DMS53 (cell line): ENCODE measurements at places on chromosomes 3 and 15.

- no peak for DNase-seq
Measured at GRCh38 chr15:66830823-66831222, 128.8 kb downstream of the SMAD6 start.

- no peak for DNase-seq
Measured at GRCh38 chr15:63436341-63436740, 54.7 kb upstream of the CA12 start.

DNA sequence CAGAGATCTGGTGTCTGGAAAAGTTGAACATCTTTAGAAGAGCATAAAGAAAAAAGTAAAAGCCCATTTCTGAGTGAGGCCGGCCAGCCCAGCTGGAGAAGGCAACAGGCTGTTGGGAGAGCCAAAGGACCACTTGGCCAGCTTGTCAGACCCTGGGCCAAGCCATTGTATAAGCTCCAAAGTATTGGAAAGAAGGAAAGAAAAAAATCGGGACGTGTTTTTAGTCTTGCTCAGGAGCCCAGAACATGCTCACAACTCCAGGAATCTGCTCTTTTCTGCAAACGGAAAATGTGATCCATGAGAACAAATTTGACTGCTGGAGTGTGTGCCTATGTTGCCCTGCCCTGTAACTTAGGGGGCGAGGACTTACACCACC is 10.4 kb upstream of the CLPX start:
- DNase-seq = no peak

GRCh38 chr3:198051836-198052235 is 91.8 kb downstream of the LMLN start:
- DNase-seq = no peak

DNA sequence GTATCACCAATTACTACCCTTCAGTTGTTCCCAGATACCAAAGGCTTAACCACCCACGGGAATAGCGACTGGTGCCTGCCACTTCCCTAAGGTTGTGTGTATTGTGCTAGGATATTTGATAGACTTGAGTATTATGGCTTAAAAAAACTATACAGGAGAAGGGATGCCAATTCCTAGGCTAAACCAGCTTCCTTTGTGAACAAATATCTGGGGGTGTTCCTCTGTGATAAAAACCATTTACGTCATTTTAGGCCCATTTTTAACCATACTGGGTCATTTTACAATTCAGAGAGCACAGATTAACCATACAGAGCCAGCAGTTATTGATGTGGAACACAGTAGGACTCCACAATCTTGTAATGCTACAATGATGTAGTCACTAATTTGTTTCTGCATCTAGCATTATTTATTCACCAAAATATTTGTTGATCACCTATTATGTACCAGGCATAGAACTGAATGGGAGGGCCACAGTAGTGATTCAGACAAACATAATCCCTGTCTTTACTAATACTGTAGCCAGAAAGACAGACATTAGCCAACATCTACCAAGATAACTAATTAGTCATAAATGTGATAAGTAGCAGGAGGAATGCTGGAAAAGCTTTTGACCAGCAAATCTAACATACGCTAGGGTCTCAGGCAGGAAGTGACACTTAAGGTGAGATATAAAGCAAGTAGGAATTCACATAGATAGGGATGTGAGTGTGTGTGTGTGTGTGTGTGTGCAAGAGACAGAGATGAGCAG is 184.8 kb downstream of the MECOM start:
- no peak for DNase-seq

DNA sequence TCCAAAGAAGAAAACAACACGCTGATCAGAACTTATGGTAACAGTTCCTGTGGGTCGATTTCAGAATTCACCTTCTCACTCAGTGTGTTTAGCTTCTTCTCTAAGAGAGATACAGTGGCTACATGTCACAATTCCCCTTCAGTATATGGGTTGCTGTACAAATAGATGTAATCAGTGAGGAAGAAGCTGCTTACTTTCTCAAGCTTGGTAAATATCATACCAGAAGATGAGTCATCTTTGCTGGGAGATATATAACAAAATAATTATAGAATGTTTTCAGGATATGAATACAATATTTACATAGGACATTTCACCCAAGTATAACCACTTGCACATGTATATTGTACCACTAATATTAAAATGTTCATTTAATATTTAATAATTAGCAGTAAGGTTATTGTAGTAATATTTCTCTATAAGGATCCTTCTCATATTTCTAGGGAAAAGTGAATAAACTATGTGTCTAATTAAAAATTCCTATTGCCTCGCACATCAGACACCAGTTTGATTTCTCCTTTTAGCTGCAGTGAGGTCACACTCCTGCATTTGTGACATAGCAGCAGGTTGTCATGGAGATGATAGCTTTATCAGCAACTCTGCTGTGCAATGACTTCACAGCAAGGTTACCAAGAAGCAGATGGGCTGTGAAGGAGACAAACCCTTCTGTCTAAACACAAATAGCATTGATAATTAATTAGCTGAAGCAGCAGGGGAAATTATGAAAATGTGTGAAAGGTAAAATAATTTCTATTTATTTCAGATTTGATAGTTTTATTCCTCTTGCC is 211.4 kb downstream of the TUSC7 start:
- peak; percentile 88 for DNase-seq

GRCh38 chr15:26867200-26868007 is 542 bp downstream of the GABRA5 start:
- DNase-seq = no peak

DNA sequence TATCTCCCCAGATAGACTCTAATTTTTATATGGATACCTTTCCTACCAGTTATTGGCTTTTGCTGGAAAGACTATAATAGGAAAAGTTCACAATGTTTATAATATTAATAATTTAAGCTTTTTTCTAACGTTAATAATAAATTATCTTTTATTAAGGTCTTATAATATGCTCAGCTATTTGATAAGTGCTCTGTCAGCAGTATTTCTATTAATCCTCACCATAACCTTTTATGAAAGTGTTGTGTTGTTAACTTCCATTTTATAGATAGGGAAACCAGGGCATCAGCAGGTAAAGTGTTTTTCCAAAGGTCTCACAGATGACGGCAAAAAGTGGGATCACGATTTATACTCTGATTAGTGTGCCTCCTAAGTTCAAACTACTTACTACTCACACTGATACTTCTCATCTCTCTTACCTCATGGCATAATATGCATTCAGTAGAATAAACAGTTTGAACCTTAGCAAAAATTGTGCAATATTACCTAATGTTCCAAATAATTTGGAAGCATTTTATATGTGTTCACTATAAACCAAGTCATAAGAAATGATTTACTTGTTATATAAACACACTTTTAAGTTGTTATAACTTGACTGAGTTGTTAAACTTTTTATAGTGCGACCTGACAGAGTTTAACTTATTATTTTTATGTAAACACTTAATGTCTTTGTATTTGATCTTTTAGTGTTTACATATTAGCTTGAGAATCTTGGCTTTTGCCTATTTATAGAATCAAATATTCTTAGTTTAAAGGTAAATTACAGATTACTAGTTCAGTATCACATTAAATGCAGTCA is 274.9 kb upstream of the DCBLD2 start:
- DNase-seq = no peak

DNA sequence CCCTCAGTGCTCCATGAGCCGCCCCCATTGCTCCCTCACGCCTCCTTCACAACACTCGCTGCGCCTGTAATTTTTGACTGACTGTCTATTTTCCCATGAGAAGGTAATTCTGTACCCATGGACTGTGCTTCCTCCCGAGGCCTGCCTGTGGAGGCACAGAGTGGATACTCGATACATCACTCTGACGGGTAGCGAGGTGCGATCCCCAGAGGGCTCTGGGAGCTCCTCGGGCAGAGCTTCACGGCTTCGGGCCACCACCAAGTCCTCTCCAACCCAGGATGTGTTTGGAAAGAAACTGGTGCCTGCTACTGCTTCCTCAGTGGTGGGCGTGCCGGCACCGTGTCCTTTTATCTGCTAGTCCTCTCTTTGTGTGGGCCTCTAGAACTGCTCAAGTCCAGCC is 108.6 kb upstream of the DLG1 start:
- DNase-seq = no peak

DNA sequence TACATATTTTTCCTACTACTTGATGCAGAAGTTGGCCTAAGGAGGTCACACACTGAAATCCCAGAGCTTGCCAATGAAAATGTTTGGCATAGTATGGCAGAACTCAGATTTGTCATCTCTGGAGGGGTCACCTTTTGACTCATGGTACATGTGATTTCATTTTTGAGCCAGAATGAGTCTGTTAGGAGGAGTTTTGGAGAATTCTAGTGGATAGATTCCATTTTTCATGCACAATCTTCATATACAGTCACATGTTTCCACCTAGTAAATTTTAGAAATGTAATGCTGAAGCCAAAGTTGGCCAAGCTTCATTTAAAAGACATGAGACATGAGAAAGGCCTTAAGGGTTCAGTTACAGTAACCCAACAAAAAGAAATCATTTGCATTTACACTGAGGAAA is 97.8 kb upstream of the IGSF10 start:
- DNase-seq = no peak

- DNase-seq = no peak
Measured at GRCh38 chr3:141529717-141530414, 43.0 kb downstream of the RASA2 start.

- peak; percentile 89 for DNase-seq
Measured at GRCh38 chr15:36883713-36884517, 216.4 kb downstream of the MEIS2 start.

- no peak for DNase-seq
Measured at GRCh38 chr3:121477589-121477988, 68.2 kb downstream of the POLQ start.

GRCh38 chr3:37210230-37210629 is 35.8 kb upstream of the LRRFIP2 start:
- no peak for DNase-seq

- DNase-seq = no peak
Measured at GRCh38 chr3:126083138-126083445, 832 bp downstream of the SLC41A3 start.

DNA sequence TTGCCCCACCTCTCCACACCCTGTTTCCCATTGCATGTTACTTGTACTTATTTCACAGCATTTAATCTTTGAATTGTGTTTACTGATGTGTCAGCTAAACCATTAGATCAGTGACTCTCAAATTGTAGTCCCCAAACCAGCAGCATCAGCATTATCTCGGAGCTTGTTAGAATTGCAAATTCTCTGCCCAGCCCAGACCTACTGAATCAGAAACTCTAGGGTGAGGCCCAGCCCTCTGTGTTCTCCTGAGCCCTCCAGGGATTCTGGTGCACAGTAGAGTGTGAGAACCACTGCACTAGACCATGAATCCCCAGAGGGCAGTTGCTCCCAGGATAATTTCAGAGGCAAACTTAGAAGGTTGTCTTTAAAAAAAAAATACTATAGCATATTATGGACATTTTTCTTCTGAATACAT is 13.0 kb downstream of the PLD1 start:
- DNase-seq = no peak

DNA sequence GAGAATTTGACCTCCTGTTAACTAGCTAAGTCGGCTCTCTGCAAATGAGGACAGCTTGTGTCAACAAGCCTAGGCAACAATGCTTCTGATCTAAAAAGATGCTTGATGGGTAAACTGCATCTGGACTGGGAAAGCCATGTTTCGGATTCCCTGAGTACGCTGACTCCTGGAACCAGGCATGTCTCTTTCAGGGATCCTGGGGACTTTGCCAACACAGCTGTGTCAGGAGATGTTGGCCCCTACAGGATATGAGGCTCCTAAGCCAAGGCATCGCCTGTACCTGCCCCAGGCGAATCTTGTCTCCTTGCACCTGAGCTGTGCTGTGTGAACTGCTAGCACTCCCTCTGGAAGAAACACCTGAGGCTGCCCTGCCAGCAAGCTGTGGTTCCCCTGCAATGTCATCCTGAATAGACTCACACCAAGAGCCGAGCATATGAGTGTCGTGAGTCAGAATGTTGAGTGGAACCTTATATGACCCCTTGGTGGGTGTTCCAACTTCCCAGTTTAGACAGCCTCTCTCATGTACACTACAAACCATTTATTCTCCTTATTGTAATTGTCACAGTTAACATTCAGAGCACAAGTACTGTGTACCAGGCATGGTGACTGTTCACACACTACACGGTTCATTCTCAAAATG is 17.0 kb downstream of the EOGT start:
- no peak for DNase-seq

GRCh38 chr15:55530861-55531313 is 22.9 kb upstream of the DNAAF4 start:
- DNase-seq = peak; percentile 79

DNA sequence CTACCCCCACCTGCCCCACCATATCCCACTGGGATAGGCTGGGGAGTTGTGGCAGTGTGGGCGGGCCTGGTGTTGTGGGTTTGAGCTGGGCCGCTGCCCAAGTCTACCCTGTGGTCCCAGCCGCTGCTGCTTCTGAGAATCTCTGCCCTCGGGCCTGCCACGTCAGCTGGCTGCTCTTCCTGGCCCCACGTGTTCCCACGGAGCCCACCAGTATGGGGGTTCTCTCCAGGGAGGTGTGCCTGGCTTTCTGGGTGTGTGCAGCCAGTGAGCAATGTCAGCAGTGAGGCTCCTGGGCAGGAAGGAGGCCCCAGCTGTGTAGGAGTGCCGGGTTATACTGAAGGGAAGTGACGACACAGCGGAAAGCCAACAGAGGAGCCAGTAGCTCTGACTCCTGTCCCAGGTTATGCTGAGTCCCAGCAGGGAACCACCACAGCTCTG is 10.5 kb downstream of the GNAI2 start:
- peak; percentile 29 for DNase-seq

DNA sequence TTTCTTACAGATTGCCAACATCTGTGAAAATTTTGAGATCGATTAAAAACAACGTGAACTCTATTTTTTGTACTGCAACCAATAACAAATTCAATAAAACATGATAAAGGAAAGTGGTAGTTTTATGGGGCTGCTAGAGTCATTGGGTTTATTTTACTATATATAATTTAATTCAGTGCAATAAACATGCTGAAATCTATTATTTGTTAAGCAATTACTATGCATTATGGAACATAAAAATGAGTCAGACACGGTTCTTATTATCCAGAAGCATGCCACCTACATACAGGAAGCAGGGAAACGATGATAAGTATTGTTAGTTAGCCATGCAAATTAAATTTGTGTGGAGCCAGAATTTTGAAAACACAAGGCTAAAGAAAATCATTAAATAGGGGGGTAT is 27.2 kb downstream of the NPHP3 start:
- no peak for DNase-seq
